ENCODE measurements at places on chromosomes 3 and 15.

DNA sequence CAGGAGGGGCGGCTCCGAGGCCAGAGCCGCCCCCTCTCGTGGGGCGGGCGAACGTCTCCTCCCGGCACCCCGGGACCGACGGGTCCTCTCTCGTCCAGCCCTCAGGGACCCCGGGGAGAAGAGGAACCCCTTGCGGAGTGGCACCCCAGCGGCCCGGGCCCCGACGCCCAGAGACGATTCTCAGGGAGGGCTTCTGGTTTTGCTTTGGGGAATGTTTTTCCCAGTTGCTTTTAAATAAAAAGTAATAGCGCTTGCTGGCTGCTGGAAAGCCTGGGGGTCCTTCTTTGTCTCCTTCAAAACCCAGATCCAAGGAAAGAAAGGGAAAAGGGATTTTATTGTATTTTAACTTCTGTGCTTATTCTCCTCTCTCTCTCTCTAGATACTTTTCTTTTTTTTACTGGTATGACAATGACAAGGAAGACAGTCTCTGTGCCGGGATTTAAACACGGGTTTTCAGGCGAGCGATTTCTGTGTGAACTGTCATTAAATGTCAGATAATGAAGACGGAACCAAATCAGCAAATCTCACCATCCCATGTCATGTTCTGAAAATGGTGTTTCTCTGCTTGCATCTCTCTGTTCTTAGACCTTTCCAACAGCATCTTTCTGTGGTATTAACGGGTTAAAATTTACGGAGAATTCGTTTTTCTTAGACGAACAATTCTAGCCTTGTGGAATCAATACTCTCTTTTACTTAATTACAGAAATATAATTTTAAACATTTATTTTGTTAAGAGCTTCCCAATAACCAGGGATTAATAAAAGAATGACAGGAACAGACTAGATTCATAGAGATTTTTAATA is 530 bp upstream of the PCOLCE2 start:
- no peak for DNase-seq

GRCh38 chr3:8837162-8837561 is 67.7 kb upstream of the OXTR start:
- no peak for DNase-seq

GRCh38 chr3:10392244-10392643 is 71.3 kb upstream of the SEC13 start:
- DNase-seq: no peak

- no peak for DNase-seq
Observed at GRCh38 chr3:156145866-156146265, 25.5 kb downstream of the KCNAB1 start.

GRCh38 chr15:94887391-94887790 is 656.0 kb downstream of the MCTP2 start:
- DNase-seq: no peak

DNA sequence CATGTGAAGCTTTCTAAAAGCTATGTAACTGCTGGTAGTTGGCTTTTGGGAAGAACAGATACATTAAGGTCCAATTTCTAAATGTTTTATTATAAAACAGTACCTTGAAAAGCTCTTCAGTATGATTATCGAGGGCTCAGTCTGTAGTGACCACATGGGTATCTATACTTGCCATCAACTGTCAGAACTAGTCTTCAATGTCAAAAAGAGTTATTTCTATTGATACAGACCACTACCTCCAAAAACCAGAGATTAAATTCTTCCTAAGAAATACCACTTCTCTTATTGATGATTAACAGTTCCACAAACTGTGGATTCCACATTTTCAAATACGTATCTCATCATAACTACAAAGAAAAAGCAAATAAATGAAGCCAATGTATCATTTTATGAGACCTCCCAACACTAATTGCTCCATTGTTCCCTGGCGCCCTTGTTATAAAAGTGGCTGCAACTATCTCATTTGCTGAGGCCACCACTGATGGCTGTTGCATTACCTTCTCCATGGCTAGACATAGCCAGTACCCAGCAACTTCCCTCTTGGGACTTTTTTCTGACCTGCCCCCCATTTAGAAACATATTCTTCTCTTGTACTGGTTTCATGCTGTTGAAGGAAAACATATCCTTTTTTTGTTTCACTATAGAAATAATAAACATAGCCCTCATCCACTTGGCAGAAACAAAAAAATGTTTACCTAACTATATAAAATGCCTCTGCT is 33.9 kb upstream of the MBNL1 start:
- no peak for DNase-seq

DNA sequence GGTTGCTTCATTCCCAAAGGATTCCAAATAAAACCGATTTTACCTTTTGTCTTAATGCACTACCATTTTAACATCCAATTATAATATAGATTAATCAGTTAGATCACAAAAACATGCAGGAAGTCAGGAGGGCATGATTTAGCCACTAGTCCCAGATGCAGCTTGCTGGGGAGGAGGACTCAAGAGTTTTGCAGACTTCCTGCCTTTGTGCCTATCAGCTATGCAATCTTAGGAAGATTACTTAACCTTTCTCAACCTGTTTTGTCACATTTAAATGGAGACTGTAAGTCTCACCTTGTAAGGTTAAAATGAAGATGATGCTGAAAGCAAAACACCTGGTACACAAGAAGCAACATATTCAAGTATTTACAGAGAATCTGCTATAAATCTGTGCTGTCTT is 242.4 kb upstream of the GOLIM4 start:
- no peak for DNase-seq

- no peak for DNase-seq
Observed at GRCh38 chr3:42750834-42751233, 22.2 kb downstream of the CCDC13 start.

DNA sequence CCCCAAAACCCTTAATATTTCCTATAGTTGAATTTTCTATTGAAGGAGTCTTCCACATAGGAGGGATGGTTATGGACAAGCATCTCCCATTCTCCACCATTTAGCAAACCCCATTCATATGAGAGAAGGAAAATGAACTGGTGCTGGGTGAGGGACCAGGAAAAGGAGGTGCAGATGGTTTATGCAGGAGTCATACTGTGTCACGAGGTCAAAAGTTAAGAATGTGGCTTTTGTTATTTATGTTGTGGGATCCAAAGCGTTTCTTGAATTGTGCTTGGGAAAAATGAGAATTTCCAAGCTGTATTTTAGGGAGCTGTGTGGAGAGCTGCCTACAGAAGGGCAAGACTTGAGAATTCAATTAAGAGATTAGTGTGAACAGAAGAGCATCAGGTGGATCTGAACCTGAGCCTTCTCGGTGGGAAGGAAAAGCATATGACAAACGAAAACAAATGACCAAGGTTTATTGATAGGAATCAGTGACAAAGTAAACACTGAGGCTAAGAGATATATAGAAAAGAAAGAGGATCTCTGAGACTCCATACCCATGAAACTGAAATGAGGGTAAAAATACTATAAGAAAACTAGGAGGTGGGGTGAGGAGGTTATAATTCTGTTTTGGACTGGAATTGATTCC is 473.3 kb upstream of the NR2F2 start:
- no peak for DNase-seq

Measured in stimulated activated CD4-positive, alpha-beta T cell treated with anti-CD3 and anti-CD28 coated beads, Interleukin-15, amount 100 ng/mL, for 1 hour (primary cell).